ENCODE measurements at places on chromosomes 1 and 21.

DNA sequence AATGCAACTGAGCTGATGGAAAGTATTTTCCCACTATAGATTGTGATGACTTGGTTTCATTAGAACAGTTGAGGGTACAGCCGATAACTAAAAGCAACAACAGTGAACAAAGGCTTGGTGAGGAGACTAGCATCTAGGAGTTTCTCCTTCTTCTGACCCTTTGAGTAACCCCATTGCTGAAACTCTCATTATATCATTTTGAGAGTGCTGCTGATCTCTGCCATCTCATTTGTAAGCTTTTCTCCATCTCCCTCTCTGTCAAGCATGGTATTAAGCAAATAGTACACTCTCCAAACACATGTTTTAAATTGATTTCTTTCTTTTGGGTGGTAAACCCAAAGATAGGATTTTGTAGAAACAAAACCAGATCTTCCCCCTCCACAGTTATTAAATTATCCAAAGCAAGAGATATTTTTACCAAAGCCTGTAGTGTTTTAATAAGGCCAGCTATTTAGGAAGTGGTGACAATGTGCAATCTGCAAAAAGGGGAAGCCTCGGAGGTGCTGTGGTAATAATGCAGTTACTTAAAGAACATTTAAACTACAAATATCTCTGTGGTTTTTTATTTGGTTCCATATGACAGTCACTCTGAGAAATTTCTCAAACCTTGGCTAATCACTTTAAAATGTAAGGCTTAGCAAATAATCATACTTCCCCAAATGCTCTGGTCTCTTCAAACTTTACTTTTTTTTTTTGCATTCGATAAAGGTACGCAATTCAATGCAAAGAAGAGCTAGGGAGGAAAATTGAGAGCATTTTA lies 287.5 kb downstream of the HLX start:
- DNase-seq = peak; percentile 94

DNA sequence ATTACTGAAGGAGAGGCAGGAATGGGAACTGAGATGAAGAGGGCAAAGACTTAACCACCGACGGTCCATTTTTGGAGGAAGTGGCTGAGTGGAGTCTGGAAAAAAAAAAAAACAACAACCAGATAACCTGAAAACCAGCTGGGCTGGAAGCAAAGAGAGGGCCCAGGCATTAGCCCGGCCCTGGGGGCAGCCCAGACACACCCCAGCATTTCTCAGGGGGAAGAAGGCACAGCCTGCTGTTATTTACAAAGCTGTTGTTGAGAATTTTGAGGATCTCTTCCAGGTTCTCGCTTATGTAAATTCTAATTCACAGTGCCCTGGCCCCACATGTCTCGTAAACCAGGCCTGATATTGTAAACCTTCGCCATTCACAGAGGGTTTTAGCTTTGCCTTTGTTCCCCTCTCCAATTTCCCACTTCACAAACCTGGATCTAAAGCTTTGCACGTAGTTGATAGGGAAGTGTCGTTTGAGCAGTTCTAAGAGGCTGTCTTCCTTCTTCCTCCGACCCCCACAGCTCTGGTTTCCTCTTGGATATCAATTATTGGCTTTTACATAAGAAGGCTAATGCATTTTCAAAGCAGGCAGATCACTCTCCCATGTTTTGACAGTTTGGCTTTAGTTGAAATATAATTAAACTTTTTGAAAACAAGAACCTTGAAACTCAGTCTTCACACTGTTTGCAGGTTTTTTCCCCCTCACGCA lies 161.8 kb upstream of the IRF2BP2 start:
- peak; percentile 30 for DNase-seq

DNA sequence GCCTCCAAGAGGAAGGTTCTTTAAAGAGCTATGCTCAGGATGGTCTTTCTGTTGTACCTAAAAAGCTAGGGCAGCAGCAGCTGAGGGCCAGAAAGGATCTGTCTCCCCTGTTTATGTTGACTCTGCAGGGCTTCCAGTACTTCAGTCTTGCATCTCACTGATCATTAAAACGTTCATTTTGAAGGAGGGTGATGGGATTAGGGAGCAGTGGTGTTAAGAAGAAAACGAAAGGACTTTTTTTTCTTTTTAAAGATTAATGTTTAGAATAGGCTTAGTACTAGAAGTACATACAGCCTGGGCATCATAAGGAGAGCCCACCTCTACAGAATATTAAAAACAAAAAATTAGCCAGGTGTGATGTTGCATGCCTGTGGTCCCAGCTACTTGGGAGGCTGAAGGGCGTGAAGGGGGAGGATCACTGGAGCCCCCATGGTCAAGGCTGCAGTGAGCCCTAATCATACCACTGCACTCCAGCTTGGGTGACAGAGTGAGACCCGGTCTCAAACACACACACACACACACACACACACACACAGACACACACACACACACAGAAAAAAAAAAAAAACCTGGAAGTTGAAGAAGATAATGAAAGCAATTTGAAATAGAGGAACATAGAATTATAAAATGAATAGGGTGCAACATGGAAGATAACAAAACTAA lies 2.9 kb downstream of the CR1L start:
- DNase-seq = no peak

GRCh38 chr1:17545356-17545755 lies 5.9 kb downstream of the ARHGEF10L start:
- peak; percentile 77 for DNase-seq

DNA sequence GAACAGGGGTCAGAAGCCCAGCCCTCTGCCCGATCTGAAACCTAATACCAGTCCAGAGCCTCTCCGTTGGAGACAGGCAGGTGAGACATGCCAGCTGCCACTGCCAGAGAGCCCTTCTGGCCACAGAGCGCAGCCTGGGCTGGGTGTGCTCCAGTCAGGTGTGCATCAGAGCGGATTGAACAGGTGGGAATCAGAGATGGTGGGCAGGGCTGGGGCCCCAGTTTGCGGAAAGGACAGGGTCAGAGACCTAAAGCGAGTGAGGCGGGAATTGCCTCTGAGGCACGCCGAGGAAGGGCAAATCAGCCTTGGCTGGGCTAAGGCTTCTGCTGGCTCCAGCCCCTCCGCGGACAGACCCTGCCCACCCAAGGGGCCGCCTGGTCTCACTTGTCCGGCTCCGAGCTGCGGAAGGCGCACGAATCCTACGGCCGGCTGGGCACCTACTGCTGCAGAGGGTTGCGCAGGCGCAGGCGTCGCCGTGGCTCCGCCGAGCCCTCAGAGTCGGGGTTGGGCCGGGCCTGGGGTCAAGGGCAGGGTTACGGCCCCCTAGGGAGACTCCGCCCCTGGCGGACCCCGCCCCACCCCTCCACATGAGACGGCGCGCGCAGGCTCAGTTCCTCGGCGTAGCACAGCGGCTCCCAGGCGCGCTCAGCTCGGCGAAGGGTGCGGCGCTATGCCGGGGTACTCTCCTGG lies 10.3 kb downstream of the CPLANE2 start:
- no peak for DNase-seq

DNA sequence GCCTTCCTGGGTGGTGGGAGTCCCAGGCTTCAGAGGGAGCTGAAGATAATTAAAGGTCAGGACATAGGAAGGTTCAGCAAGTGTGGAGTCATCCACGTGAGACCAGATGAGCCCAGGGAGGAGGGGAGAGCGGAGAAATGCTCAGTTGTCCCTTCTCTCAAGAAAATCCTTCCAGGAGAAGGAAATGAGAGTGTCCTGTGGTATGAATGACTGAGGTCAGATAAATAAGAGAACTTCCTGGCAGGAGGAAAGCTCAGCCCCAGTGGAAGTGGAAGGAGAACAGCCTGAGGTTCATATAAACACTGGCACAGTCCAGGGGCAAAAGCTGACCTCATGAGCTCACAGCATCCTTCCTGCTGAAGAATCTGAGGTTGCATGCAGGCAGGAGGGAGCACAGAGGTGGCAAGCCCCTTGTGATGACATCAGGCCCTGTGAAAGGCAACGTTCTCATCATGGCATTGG lies 97.6 kb downstream of the NAV1 start:
- DNase-seq = no peak

GRCh38 chr21:33522297-33522952 lies 19.5 kb downstream of the GART start:
- DNase-seq = no peak

GRCh38 chr1:22044690-22045420 lies 7.7 kb upstream of the CDC42 start:
- DNase-seq = no peak

GRCh38 chr1:19336543-19336942 lies 24.4 kb downstream of the SLC66A1 start:
- DNase-seq = no peak

All from suppressor macrophage treated with lipopolysaccharide for 4 hours (primary cell).